H4 (cell line): ENCODE measurements at places on chromosomes 7 and 10. TPM values are rescaled to one million over a fixed set of nuclear protein-coding genes. Genes with fewer than 3 reads are reported as not detected.
A peak's percentile ranks its signal among the peaks of the same experiment; 100 is the strongest.

GRCh38 chr7:123929107-123929506 lies 4.1 kb downstream of the SPAM1 start:
- no peak for DNase-seq

GRCh38 chr7:23658831-23659427 lies 21.1 kb upstream of the FAM221A start:
- no peak for DNase-seq

- DNase-seq = no peak
Measured at GRCh38 chr7:44962483-44963251, 16.1 kb downstream of the MYO1G start.

- DNase-seq = no peak
Measured at GRCh38 chr7:117171106-117171505, 151.8 kb downstream of the WNT2 start.

DNA sequence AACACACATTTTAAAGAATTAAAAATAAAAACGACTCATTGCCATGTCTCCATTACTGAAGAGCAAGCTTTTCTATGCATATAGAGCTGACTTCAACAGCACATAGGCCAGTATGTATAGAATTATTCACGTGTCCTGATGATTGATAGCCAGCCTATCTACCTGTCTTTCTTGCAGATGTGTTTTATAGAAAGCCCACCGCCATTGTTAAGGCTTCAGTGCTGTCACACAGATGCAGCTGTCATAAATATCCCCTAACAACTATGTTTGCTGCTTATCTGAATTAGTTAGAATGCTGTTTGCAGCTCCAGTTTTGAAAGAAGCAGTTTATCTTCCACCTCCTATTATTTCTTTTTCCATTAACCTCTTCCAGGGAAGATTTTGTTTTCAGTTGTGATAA lies 235.9 kb downstream of the SLC25A13 start:
- DNase-seq = no peak

DNA sequence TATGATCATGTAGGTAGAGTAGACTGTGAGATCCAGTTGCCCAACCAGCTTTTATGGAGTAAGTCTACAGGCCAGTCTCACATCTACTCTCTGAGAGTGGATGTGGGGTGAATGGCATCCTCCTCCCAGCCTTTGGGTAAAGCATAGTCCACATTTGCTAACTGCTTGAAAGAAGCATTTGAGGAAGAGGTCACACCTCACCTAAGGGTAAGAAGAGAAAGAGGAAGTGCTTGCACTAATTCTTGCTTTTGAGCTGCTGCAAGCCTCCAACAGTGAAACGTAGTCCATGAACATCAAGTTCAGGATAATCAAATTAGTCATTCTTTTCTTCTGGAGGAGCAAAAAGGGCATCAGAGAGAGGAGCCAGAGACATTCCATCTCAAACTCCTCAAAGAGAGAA lies 93.9 kb upstream of the AGR3 start:
- no peak for DNase-seq

Gene PTN
- 65.8 and 83.7 TPM in 2 replicates for total RNA-seq

GRCh38 chr10:7818295-7819120 lies at the start of gene TAF3:
Gene TAF3, plus strand, starts transcription at chr10:7818505. Its CDS starts 205 bp downstream, at chr10:7818710.
- DNase-seq = peak; percentile 76

Gene ANLN
- total RNA-seq = 132 and 151 TPM in 2 replicates

DNA sequence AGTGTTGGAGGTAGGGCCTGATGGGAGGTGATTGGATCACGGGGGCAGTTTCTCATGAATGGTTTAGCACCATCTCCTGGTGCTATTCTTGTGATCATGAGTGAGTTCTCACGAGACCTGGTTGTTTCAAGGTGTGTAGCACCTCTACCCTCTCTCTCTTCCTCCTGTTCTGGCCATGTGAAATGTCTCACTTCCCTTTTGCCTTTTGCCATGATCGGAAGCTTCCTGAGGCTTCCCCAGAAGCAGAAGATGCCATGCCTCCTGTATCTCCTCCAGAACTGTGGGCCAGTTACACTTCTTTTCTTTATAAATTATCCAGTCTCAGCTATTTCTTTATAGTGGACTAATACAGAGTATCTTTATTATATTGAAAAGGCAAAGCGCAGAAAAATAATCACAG lies 90.1 kb downstream of the FAM171A1 start:
- DNase-seq = no peak

GRCh38 chr10:94363251-94363565 lies 469 bp upstream of the NOC3L start:
- DNase-seq = no peak

- no peak for DNase-seq
Measured at GRCh38 chr7:23664122-23664521, 15.9 kb upstream of the FAM221A start.

Gene SHTN1
- total RNA-seq = 6.3 and 9.3 TPM in 2 replicates

DNA sequence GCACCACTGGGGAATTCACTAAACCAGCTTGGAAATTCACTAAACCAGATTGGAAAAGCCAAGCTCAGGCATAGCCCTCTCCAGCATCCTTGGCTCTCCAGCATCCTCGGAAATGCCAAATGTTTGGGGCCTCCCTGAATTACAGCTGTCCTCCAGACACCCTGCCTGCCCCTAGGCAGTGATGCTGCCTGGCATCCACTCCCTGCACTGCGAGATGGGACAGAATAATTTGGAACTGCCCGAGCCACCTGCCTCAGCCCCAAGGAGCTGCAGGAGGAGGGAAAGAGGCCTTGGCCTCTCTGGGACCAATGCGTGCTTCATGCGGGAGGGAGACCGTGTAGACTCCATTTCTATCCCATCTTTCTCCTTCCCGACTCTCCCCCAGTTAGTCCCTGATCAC lies 64.3 kb downstream of the INSIG1 start:
- no peak for DNase-seq

Gene RHOBTB1
- 39.8 and 41.1 TPM in 2 replicates for total RNA-seq

Gene THSD7A
- total RNA-seq = 0.27 and 0.41 TPM in 2 replicates
